Cerebellar nuclear complex (tissue), 1 donor: ENCODE measurements at places on chromosomes 2 and 18.

GRCh38 chr2:119684518-119684917 is 5.5 kb downstream of the TMEM177 start:
- no peak for DNase-seq

DNA sequence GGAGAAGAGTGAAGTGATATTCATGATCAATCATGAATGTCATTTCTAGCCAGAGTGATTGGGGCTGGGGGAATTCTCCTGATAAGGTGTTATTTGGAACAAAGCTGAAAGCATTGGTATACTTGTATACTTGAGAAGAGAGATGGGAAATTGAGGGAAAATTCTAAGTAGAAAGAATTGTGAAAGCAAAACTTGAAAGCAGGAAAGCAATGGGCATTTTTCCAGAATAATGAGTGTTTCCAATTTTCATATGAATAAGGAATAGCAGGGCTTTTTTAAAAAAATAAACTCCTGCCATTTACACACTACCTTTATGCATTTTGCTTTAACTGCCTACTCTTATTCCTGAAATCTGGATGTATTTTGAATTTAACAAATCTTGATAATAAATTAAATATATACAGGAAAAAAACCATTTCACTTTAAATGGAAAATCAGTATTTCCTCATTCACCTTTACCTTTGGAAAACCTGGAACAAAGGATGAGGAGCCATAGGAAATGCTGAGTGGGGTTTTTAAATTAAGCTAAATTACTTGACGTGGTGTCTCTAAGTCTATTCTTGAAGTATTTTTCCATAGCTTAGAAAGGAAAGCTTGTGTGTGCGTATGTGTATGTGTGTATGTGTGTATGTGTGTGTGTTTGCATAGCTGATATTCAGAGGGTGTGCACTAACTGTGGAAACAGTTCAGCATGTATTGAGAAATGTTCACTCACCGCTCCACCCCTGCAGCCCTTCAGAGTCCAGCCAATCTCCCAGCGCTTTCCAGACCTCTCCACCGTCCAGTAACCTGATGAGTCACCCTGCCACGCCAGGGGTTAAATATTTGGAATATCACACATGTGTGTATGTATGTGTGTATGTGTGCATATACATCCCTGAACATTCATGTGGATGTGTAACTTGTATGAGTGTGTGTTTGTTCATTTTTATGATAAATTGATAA is 427.3 kb downstream of the THSD7B start:
- no peak for DNase-seq

- no peak for DNase-seq
Measured at GRCh38 chr2:37895140-37895539, 29.9 kb upstream of the RMDN2 start.

DNA sequence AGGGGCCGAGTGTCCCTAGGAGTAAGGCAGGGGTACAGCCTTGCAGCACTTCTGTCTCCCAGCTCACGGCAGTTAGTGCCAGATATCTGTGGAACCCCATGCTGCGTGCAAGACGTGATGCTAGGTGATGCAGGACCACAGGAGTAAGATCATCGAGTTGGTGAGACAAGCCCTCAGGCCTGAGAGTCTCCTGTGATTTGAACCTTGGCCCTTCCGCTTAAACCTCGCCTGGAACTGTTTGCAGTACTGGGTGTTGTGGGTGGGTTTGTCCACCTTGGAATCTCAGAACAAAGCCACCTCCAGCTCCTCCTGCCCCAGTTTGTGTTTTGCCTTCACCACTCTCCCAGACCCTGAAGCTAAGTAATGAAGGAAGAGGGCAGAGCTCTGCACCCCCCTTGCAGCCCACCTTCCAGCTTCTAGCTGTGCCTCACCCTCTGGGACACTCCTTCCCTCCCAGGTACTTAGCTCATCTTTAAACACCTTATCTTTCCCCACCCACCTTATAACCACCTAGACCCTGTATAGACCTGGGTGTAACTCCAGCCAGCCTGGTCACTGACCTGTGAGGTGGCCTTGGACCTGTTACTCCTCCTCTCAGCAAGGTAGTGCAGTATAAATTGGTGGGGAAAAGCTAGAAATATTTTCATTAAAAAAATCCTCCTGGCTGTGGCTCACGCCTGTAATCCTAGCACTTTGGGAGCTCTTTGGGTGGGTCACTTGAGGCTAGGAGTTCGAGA is 6.6 kb downstream of the CNNM4 start:
- no peak for DNase-seq

GRCh38 chr2:125341353-125341752 is 1314.6 kb upstream of the GYPC start:
- DNase-seq, result no peak

DNA sequence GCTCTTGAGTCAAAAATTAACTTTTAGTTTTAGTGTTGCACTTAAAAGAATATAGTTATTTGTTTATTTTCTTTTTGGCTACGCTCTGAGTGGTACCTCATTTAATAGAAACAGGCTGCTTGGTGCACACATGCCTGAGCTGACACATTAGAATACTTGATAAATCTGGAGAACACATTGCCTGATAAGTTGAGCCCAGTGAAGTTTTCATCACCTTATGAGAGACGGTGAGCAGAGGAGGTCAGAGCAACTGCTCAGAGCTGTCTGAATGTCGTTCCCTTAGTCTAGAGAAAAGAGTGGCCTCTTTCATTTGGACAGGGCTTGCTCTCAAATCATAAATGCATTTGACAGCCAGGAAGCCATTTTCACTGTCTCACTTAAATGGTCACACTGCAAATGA is 715.9 kb downstream of the MBD2 start:
- DNase-seq, result no peak

DNA sequence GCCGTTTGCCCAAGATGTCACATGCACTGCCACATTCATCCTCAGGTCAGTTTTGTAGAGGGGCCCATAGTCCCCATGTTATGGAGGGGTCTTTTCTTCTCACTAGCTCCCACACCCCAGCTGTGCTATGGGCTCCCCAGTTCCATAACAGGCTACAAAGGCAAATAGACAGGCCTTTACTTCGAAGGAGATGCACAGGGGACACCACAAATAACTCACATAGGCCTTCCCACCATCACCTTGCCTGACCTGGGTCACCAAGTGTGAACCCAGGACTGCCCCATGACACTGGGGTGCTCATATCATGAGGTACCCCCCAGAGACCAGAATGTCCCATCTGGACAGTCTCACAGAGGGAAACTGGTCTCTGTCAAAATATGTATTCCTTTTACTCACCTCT is 15.0 kb upstream of the INO80C start:
- no peak for DNase-seq

DNA sequence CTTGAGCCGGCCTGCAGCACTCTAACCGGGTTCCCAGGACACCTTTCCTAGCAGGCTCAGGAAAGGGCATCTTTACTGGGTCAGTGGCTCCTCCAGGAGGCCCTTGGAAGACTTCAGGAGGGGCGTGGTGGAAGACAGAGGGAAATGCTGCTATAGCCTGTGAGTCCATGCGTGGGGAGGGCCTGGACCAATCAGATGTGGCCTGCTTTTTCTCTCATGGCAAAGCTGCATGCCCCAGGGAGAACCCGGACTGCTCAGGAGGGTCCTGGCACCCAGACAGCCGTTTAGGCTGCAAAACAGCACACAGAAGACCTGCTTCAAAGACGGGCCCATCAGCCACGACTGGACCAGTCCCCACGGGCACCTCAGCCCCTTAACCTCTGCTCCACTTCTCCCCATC is 84.4 kb downstream of the EIPR1 start:
- no peak for DNase-seq

DNA sequence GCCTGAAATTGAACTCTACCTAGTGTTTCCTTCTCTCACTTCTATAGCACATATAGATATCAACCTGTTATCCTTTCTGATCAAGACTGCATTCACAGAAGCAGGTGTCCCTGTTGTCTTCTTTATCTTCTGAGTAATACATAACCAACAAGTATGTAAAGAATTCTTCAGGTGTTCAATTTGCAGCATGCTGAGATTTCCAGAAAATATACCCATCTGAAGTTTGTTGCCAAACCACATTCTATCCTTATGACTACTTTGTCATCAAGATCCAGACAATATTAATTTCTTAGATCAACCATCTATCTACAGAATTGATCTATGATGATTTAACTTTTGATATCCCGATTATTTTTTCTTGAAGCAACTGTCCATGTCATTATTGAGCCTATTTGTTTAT is 69.5 kb downstream of the TGFA start:
- no peak for DNase-seq

GRCh38 chr2:74441170-74441689 is 507 bp downstream of the RTKN start:
- no peak for DNase-seq

DNA sequence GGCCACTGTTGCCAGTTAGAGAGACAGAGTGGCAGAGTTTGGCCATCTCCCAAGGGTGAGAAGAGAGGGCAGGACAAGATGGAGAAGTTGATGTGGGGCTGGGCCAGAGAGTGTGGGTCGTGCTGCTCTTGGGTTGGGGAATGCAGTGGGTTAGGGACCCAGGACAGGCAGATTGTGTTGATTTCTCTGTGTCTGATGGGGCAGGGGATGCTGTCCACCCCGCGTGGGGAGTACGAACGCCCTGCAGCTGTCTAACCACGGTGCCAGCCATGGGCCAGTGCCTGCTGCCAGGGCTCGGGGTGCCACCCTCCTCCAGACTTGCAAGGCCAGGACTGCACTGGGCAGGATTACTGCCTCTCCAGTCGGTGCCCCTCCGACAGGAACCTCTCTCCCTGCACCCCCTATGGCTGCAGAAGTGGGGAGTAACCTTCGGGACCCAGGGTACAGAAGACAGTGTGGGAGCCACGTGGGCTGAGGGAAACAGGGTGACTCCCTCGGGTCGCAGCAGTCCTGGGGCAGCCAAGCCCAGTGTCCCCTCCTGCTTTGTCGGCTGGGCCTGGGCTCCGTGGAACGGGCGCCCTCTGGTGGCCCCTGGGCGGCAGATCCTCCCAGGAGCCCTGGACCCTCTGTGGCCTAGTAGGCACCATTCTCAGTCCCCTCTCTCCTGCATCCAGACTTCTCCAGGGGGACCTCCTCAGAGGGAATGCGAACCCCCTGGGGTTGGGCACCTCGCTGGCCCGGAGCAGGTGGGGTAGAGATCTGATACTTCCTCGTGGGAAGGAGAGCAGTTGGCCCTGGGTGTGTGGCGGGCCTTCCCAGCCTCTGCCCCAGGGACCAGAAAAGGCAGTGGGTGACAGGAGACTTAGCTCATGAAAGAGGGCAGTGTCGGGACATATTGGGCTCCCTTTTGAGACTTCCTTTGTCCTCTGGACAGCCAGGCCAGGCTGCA is 2.7 kb downstream of the GPC1 start:
- DNase-seq, result peak; percentile 38

DNA sequence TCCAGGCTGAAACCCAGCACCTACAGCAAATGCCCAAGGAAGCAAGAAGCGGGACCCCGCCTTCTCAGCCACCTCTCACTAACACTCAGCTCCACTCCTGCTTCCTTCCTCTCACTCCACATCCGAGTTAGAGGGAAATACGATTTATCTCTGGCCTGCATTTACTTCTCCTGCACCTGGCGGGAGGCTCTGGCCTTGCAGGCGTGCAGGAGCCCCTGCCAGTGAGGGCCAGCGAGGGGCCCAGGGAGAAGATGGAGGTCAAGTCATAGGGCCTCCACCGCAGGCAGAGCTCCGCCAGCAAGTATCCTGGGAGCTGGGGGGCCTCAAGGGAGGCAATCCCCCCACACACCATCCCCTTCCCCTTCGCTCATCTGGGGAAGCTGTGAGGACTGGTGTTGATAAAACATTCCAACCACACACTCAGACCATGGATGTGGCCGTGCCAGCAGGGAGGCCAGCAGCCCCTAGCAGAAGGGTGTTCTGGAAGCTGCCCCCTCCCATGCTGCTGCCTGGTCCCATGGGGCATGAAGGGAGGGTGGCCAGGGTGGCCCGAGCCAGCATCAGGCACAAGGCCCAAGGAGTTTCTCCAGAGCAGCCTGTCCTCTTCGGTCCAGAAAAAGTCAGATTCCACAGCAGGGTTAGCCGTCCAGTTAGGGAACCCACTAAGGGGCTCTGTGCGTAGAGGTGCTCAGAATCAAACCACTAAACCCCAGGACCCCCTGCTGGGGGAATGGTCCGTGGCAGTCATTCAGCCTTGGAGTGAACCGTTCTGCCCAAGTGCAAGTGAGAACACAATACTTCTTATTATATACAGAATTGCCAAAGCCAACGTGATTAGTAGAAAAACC is 91.2 kb downstream of the HDAC4 start:
- DNase-seq, result no peak

DNA sequence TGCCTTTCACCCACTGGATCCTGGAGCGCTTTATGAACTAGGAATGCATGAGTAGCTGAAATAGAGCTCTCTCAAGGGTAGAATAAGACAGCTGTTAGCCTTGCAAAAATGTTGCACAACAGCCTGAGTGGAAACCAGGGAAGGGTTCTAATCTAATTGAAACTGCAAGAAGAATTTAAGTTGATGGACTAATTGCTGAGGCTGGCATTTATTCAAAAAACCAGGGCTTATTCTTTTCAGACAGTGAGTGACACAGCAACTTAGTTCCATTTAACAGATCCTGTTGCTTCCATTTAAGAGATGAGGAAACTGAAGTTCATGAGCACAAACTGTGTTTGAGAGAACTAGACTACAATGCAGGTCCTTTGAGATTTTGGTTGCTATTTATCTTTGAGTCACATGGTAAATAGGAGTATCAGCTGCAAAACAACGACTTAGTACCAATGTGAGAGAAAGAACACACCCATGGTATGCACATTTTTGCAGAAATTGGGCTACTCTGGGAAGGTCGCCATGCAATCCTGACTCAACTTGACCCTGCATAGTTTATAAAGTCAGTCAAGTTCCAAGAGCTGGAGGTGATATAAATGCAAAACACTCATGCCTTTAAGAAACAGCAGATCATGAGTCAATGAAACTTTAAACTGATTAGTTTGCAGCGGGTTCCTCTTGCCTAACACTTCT is 76.4 kb upstream of the PARD3B start:
- no peak for DNase-seq

DNA sequence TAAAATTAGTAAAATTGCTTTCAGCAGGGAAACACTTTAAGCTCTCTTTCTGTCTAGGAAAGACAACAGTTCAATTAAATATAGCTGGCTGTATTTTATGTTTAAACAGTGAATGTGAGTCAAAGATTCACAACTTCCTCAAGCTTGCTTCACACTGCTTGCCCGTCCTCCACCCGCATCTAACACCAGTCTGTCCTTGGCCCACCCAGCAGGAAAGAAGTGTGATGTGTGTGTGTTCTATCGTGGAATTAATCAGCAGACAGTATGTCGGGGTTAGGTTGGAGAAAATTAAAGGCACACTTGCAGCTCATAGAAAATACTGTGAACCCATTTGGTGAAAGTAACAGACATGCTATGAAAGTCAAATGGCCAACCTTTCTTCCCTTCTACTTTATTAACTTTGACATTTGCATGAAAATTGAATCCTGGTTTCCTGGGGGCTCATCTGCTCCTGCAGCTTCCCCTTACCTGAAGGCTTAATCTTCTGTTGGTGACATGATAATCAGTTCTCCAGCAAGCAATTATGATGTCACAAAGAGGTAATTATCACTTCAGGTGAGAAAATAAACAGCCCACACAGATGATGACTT is 182.0 kb downstream of the UXS1 start:
- no peak for DNase-seq

- DNase-seq, result no peak
Measured at GRCh38 chr18:4319738-4320677, 135.1 kb downstream of the DLGAP1 start.
